ENCODE measurements at places on chromosomes 1 and 21. TPM values are rescaled to one million over a fixed set of nuclear protein-coding genes. Genes with fewer than 3 reads are reported as not detected.

Gene TMEM82
- not detected for total RNA-seq

Gene DYNLT5
- total RNA-seq = 1.7 TPM

Gene LORICRIN
- not detected for total RNA-seq

DNA sequence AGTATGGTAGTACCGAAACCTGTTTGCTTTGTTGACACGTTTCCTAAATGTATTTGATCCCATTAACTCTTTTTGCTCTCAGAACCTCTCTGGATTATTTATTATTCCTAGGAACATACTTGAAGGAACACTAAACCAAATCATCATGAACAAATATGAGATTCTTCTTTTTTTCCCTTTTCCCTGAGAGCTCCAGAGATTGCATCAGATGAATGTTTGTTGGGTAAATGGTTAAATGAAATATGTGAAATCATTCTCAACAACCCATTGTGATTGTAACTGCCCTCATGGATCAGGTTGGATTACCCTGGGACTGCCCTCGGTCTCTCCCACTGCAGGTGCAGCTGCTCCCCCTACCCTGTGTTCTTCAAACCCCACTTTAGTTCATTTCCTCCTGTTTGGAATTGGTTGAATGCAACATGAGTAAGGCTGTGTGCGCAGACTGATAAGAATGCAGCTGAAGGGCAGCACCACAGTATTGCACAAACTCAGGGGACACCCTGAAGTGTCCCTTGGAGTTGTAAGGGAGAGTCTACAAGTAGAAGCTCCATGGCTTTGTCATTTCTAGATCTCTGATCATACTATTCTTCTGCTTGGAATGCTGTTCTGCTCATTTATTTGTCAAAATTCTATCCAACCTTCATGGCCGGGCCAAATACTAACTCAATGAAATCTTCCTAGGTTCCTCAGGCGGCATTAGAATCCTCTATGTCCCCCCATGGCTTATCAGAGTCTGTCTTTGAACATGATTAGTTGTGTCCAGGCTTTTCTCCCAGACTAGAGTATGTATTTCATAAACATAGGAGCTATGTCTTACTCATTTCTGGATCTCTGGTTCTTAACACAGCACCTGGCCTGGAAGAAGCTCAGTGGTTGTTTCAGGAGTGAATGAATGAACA, 47.1 kb upstream of the NEK2 start:
- no peak for DNase-seq

DNA sequence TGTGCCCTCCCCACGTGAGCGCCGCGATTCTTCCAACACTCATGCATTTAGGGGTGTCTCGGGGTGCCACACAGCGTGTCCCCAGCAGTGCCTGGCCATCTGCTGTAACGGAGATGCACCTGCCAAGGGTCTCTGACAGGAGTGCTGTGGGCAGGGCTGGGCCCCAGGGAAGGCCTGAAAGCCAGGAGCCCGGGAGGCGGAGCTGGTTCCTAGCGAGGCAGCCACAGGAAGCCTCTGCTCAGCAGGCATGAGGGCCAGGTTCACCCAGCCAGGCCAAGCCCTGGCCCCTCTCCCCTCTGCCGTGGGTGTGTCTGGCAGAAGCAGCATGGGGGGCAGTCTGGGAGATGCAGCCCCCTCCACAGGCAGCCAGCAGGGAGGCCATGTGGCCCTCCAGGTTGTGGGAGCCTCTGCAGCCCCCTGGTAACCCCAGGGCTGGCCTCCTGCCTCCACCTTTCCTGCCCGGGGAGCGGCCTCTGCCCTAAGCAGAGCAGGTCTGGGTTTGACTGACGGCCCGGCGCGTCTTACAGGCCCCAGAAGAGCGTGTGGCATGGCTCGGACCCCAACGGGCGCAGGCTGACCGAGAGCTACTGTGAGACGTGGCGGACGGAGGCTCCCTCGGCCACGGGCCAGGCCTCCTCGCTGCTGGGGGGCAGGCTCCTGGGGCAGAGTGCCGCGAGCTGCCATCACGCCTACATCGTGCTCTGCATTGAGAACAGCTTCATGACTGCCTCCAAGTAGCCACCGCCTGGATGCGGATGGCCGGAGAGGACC, 30.4 kb downstream of the SLC19A1 start:
- DNase-seq = no peak

- DNase-seq = no peak
These were observed 93.8 kb upstream of the GRIK3 start for GRCh38 chr1:37128091-37128490.

Gene SOD1
- 155 TPM for total RNA-seq

DNA sequence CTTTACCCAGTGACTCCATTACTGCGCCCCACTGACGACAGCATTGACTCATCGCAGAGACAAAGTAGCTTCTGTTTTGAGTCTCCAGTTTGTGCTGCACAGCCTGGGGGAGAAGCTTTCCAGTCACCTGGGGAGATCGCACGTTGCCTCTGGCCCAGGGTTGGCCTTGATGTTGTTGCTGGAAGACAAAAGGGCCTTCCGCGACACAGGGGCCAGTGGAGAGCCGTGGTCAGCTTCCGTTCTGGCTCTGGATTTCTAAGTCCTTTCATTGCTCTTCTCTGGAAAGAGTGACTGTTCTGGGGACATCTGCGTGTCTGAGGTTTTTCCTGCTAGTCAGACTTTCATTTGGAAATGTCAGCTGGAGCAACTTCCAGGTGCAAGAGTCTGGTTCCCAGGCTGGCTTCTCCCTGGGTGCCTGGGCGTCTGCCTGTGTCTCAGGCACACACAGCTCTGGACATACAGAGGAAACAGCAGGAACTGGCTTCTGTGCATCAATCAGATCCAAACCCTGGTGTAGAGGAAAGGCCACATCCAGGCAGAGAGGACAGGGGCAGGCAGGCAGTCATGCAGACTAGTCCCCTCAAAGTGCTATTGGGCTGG, 257.0 kb downstream of the SIPA1L2 start:
- DNase-seq = no peak

- no peak for DNase-seq
These were observed 199.6 kb downstream of the RGS7 start for GRCh38 chr1:241157435-241157834.

DNA sequence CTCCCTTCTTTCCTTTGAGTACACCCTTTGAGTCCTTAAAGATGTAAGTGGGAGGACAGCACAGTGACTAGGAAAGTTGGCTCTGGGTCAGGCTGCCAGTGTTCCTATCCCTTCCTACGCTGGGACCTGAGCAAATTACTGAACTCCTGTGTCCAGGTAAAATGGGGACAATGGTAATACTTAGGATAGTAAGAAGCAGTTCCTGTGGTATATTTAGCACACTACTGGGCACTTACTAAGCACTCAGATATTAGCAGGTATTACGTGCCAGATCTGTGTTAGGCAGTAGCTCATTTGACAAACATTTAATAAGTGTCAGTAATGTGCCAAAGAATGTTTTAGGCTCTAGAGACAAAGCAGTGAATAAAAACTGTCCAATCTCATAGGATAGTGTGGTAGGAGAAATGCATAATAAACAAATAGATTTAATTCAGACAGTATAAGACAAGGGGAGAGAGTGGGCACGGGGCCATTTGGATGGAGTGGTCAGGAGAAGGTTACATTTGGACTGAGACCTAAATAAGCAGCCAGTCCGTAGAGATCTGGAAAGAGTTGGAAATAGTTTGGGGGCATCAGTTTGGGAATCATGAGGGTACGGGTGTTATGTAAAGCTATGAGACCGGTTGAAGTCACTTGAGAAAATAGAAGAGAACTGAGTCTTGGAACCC, 26.2 kb upstream of the ZFP69B start:
- DNase-seq = no peak

Gene RBBP4
- 98.9 TPM for total RNA-seq

Gene CD1D
- under 0.01 TPM for total RNA-seq

DNA sequence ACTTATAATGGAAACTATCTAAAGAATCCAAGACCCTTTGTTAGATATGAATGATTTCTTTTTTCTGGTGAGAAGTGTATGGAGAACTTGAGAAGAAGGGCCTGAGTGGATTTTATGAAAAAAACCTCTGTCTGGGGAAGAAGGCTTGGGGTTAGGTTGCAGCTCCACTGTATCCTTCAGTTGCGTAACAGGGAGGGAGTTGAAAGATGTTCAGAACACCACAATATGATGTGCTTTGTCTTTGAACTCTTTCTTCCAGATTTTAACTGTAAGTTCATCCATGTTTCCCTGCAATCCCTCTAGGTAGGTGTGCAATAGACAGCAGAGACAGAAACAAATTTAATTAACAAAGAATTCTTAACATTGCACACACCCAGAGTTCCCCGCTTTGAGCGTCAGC, 125.8 kb upstream of the NFIA start:
- no peak for DNase-seq

DNA sequence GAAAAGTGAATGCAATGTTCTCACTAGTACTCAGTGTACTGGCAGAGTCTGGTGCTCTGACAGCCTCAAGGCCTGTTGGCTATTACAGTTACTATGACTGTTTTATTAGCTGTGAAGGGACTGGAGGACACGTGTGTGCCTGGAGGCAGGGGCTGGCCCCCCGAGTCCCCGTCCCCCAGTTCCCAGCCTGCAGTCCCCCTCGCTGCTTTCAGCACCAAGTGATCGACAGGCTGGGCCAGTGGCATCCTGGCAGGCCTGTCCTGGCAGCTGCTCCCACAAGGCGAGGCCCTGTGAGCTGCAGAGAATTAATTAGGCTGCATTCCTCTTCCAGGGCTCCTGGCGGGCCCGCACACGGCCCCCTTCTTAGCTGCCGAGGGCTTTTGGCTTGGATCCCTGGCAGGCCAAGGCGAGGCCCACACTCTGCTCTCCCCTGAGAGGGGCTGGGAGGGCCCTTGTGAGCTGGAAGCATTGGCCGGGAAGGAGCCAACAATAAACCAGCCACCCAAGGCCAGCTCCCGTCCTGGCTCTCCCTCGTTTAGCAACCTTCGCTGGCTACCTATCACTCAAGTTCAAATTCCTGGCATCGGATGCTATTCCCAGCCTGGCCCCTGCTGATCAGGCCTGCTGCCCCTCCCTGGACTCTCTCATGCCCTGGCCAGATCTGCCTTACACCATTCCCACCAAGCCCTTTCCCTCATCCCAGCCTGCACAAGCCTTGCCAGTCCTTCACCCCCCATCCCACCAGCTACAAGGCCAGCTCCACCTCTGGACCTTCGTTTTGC, 9.8 kb downstream of the EDN2 start:
- no peak for DNase-seq

Gene C1orf87
- not detected for total RNA-seq

Gene SLAMF7
- total RNA-seq = not detected

DNA sequence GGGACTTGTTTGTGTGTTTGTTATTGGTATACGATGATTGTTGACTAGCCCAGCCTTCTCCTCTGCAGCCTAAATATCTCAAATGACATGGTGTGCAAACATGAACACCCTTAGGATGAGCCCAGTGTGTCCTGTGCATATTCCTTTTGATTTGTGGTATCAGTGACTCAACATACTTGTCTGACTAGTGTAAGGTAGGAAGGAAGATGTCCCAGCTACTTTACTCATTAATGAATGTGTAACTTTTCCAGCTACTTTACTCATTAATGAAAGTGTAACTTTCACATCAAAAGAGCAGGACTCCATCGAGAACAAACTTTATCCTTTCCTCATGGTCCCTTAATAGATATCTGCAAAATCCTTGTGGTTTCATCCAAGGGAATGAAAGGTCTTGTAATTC, 2.7 kb upstream of the ZNF692 start:
- no peak for DNase-seq

Measured in fibroblast of villous mesenchyme (primary cell).